Activated T-helper 1 cell treated with anti-CD3 and anti-CD28 coated beads, Interleukin-12 subunit alpha, Interleukin-12 subunit beta, Interleukin-2, Interleukin-4 antibody, amounts not matched to agents 30 ng/mL and 10 ng/mL and 1 ng/mL, durations not matched to agents 14 hours and 24 hours and 36 hours (primary cell): ENCODE measurements at places on chromosomes 3 and 15.

DNA sequence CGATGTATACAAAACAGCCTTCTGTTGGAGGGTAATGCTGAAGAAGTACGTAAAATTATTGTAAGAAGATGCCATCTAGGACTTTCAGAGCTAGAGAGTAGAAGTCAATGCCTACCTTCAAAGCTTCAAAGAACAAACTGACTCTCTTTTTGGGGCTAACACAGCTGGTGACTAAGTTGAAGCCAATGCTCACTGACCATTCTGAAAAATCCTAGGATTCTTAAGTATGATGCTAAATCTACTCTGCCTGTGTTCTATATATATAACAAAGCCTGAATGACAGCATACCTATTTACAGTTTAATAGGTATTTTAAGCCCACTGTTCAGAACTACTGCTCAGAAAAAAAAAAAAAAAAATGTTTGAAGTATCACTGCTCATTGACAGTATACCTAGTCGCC is 18.9 kb downstream of the ADPGK start:
- DNase-seq = no peak

- no peak for DNase-seq
Observed at GRCh38 chr3:79032686-79033318, 735.0 kb downstream of the ROBO1 start.

DNA sequence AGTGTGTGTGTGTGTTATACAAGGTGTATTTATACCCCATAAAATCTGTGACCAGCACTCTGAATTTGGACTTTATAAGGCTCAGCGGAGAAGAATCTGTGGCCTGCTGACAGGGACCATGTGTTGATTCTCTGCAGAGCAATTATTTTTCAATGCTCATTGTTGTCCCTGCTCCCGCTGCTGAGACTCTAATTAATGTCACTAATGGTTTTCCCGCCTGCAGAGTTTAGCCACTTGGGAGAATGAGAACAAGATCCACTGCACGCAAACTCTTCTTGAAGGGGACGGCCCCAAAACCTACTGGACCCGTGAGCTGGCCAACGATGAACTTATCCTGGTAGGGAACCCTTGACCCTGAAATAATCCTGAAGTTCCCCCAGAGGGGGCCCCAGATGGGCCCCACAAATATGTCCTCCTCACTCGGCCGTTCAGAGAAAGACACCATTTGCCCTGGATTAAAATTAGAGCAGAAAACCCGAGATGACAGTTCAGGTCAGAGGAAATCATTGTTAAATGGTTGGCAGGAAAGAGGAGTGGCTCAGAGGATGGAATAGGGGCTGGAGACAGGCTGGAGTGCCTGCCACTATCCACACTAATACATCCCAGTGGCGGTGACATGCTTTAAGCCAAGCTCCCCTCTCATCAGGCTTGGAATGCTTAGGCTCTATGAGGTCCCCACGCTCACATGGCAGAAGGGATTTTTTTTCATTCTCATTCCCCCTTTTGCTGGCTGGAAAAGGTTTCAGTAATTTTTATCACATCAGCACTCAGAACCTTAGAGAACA is 3.3 kb downstream of the CRABP1 start:
- DNase-seq = no peak

DNA sequence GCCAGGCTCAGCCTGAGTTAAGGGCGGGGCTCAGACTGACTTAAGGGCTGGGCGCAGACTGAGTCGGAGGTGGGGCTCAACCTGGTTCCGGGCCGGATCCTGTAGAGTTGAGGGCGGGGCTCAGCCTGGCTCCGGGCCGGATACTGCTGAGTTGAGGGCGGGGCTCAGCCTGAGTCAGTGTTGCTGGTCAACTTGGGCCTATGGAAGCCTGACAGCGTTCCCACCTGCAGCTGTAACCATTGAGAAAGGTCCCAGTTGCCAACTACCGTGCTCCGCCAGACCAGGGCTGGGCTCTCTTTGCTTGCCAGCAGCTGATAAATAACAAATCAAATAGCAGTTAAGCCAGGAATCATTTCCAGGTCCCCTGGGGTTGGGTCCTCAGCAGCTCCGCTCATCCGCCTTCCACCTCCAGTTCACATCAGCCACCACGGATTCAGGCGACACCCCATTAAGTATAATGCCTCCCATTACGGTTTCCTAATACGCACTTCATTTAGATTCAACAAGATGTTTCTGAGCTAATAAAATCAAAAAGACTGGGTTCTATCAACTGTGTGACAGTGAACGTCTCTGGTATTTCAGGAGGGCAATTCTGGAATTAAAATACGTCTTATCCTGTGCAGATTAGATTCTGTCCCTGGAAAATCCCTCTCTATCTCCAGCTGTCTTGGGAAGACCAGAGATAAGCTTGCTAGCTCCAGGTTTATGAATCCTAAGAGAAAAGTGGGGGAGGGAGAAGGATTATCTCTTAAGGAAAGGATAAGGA is 7.3 kb downstream of the GRIP2 start:
- DNase-seq = no peak

- no peak for DNase-seq
Observed at GRCh38 chr3:52196977-52197376, 983 bp upstream of the ALAS1 start.

GRCh38 chr3:157502916-157503595 is at the start of gene VEPH1:
VEPH1 (minus strand) TSS chr3:157503416; CDS start chr3:157495349, 8,067 bp downstream.
- DNase-seq = no peak

GRCh38 chr3:29280404-29281093 is at the start of gene RBMS3:
RBMS3 (plus strand) TSS chr3:29281071.
- no peak for DNase-seq

DNA sequence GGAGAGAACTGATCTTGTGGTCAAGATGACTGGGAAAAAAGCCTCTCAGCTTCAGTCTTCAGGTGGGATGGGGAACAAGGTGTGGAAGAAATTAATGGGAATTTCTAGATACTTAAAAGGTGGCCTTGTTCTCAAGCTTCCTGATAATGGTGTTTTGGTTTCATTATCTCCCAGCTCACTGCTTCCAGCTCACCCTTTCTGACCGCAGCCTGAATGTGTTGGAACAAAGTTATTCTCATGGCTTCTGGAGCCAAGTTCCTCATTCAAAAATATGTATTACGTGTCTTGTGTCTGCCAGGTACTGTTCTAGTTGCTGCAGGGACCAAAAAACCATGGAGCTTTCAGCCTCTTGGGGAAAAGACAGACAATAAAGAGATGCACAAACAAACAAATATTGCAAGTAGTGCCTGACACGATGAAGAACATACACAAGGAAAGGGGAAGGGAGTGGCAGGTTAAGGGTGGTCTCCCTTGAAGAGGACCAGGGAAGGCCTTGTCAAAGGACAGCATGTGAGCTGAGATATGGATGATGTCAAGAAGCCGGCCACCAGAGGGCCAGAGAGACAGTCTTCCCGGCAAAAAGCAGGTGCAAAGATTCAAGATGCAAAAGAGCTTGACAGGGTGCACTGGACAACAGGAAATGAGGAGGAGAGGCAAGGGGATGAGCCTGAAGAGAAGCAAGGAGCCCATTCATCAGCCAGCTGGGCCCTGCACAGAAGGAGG is 35.5 kb downstream of the ARRDC4 start:
- DNase-seq = no peak

- DNase-seq = no peak
Observed at GRCh38 chr3:13621381-13622221, 72.7 kb downstream of the FBLN2 start.

DNA sequence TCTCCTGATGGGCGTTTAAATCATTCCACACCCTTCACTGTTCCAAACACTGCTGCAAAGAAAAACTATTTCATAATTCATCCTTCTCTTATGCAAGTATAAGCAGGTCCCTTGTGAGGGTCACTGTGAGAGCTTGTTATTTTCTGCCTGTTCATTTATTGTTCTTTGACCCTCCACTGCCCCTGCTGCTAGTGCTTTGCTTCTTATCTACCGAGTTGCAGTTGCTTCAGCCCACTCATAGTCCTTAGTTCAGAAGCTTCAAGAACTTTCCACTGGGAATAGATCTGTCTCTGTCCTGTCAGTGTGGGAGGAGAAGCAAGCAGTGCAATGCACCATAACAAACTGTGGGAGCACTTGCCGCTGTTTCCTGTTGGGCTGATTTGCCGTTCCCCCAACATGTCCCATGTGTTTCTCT is 39.8 kb downstream of the RIOX2 start:
- DNase-seq = no peak

DNA sequence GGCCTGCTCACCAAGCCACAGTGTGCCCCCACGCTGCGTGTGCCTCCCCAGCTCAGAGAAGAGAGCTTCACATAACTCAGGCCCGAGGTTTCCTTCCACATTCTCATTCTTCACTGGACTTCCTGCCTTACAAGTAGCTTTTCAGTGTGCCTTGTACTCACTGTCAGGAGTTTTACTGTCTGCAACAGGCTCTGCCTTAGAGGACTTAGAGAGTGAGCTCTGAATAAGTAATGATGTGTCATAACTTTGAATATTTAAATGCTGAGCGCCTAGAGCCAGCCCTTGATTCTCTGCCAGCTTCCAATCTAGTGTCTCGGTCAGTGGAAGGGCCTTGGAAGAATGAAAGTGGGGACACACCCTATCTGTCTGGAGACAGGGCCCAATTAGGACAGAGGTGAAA is 41.8 kb downstream of the ITGB5 start:
- DNase-seq = no peak
